ENCODE measurements at places on chromosomes 5 and 9.

GRCh38 chr5:15798006-15798405 lies 298.0 kb downstream of the FBXL7 start:
- DNase-seq = no peak

GRCh38 chr5:169757016-169757415 lies 119.9 kb downstream of the DOCK2 start:
- DNase-seq = no peak

GRCh38 chr5:68196876-68197275 lies 18.7 kb upstream of the PIK3R1 start:
- DNase-seq = no peak

DNA sequence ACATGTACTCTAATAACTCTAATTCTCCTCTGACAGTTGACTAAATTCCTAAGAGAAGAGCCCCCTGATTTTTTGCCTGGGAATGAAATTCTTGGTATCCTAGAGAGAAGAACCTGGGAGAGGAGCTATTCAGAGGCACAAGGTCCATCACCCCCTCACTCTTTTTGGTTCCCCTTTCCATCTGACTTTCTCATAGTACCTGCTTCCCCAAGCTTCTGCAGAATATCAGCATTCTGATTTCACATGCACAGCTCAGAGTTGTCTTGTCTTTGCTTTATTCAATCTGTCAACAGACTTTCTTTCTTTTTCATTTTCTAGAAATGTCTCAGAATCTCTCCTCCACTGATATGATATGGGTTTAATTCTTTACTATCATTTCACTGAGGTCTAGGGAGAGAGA lies 141.5 kb upstream of the FBXL17 start:
- DNase-seq = no peak

GRCh38 chr5:36215910-36216309 lies 25.8 kb downstream of the NADK2 start:
- DNase-seq = no peak

- DNase-seq = no peak
Measured at GRCh38 chr9:37036776-37037502, 2.9 kb upstream of the PAX5 start.

GRCh38 chr5:140338908-140339307 lies 7.5 kb downstream of the HBEGF start:
- no peak for DNase-seq

GRCh38 chr5:126794157-126794828 lies 17.4 kb downstream of the LMNB1 start:
- no peak for DNase-seq

DNA sequence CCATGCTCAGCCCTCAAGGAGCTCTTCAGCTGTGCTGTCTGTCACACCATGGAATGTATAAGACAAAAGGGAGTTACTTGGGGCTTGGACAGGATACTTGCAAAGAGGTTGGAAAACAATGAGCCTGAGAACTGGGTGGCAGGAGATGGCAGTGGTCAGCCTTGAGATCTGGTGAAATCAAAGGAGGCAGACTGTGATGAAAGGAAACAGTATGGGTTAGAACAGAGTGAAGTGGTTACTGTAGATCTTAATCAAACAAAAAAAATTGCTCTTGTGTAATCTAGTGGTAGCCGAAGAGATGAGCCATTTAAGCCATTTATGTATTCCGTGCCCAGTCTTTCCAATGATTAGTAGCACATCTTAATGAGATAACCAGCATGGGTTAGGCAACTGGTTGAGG lies 142.2 kb downstream of the SV2C start:
- DNase-seq = no peak

- DNase-seq = no peak
Measured at GRCh38 chr5:75496026-75496425, 15.4 kb downstream of the CERT1 start.

- no peak for DNase-seq
Measured at GRCh38 chr5:177995691-177996595, at the start of gene PROP1. Gene PROP1 (minus strand): TSS chr5:177996242. CDS start chr5:177995933, 309 bp downstream.

- no peak for DNase-seq
Measured at GRCh38 chr5:113663879-113664541, 150.5 kb downstream of the YTHDC2 start.

DNA sequence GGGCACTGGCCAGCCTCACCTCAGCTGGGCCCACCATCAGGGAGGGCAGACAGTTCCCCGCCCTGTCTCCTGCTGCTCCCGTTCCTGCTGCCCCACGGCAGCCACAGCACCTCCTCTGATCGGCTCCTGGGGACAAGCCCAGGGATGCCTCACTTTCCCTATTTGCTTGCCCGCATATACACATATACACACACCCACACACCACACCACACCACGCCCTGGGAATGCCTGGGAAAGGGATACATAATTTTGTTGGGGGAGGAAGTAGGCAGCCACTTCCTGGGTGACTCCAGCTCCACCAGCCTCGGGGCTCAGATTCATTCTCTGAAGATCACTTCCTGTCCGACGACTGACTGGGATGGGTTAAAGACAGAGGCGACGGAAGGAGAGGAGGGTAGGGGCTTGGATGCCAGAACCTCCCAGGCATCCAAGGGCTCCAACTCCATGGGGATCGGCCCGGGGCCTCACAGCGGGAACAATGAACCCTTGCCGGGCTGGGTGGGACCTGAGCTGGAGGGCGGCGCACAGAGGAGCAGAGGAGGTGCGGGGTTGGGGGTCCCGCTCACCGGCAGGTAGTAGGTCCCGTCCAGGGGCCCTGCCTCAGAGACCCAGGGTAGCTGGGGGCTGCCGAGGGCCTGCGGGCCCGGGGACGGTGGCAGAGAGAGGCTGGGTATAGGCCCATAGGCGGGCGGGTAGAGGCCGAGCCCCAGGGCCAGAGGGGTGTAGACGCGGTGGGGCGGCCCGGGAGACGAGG lies 2.0 kb upstream of the MZB1 start:
- DNase-seq = no peak

DNA sequence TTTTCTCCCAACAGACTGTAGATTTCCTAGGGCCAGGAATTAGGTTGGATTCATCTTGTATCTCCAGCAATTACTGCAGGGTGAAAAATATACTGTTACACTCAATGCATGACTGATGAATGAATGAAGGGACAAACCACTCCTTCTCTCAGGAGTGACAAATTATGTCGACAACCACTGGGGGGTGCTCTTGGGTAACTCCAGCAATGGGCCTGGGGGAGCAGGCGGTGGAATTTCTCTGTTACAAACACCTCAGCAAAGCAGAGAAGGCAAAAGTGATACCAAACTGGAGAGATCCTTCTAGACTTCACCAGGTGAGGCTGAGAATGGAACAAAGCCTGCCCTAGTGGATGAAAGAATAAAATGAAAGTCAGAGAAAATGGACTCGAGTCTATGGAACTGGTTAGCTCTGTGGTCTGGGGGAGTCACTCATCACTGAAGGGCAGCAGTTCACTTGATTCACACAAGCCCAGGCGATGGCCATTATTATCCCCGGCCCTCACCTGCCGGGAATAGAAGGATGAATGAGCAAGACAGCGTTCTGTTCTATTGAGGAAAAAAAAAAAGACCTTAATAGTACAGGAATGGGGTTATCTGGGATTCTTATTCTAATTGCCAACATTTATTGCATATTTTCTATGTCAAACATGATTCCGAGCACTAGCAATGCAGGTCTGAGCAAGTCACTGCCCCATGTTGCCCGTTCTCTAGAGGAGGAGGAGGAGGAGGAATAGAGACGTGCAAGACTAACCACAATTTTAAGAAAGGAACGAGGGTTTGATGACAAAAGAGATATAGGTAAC lies 341.1 kb downstream of the ASTN2 start:
- no peak for DNase-seq

- DNase-seq = no peak
Measured at GRCh38 chr9:94874316-94874715, 147.8 kb downstream of the AOPEP start.

DNA sequence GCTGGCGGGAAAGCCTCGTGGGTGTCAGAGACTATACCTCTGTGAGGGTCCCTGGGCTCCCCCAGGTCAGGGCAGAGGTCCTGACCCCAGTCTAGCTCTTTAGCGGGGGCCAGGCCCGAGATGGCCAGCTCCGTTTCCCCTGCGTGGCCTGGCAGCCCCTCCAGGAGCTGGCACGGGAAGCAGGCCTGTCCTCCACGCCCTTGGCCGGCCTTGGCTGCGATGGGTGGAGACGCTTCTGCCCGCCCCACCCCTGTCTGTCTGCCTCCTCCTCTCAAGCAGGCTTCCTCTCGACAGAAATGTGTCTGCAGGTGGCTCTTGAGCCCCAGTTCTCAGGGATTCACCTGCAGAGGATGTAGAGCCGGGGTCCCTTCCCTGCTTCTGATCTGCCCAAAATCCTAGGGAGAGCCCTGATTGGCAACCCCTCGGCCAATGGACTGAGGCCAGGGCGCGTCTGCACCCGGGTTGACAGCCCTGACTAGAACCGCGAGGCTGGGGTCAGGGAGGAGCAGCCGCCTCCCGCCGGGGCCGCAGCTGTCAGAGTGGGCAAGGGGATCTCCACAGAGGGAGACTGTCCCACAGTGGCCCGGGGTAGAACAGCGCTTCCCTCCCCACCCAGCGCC lies 2.6 kb upstream of the GRIN1 start:
- DNase-seq = no peak

GRCh38 chr9:36905101-36906066 lies 128.7 kb downstream of the PAX5 start:
- no peak for DNase-seq

- no peak for DNase-seq
Measured at GRCh38 chr9:10005206-10005605, 607.6 kb downstream of the PTPRD start.

DNA sequence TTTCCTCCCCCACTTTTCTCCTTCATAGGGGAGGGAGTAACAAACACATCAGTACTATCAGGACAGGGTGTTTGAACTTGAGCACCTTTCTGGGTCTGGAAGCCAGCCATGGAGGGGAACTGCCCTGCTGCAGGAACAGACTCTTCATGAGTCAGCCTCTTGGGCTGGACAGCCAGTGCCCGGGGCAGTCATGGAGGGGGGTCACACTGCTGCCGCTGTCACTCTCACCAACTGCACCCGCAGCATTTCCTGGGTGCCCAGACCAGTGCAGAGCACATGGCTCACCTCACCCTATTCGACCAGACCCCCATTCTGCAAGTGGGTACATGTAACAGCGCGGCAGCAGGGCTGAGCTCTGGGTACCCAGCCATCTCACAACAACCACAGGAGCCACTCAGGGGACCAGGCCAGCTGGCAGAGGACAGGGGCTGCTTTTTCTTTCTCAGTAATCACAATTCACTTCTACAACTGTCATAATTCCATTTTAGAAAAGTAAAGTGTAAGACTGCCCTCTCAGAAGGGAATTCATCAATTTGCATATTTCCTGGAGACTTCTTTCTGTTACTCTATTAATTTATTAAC lies 118.4 kb downstream of the CTNND2 start:
- DNase-seq = no peak

- DNase-seq = no peak
Measured at GRCh38 chr9:93645149-93645889, 68.9 kb downstream of the PHF2 start.

DNA sequence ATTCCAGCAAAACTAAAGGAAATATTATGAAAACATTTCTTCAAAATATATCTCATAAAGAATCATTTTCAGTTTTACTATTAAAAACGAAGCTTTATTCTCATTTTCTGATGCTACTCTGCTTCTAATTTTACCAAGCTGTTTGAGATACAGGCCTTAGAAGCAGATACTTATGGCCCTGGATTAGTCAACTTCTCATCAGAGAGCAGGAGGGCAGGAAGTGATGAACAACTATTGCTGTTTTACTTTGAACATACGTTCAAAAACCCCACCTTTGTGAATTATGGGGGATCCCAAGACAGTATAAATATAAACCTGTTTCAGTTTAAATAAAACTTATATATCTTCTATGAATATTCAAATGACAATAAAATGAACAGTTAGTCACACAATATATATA lies 16.0 kb downstream of the MPDZ start:
- no peak for DNase-seq

DNA sequence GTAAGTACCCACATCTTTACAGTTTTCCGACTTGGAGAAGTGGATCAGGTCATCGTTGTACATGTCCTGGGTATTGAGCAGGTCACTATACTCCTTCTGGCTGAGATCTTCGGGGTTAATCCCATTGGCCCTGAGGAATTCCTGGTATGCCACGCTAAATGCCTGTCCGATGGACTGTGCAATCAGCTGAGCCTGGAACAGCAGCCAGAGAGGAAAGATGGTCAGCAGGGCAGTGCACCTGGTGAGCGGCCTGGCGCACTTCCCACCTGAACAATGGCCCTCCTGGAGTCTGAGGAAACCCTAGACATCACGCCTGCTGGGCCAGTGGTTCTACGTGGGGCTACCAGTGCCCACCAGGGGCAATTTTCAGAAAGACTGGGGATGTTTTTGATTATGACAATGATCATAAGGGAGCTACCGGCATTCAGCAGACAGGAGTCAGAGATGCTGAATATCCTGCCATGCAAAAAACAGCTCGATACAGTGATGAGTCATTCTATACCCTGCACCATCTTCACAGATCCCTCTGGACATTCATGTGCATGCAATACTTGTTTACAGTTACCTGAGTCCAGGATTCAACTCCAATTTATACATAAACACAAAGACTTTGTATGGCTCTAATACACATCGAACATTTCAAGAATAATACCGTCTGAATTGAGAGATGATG lies 127.2 kb downstream of the ENTREP1 start:
- DNase-seq = no peak

DNA sequence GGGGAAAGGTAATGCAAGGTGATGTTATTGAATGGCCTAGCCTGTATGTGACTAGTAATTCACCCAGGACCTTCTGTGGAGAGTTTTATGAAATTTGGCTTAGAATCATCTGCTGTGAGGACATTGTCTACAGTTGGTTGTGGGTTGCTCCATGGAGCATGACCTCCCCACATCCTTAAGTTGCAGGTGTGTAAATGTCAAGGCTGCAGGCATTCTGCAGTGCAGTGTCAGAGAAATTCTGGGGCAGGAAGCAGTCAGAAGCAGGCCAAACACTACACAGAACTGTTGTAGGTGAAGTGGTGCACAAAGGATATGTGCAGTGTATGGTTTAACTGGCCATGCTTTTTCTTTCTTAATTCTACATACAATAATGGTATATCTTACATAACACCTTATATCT lies 588.3 kb downstream of the EBF1 start:
- DNase-seq = no peak

DNA sequence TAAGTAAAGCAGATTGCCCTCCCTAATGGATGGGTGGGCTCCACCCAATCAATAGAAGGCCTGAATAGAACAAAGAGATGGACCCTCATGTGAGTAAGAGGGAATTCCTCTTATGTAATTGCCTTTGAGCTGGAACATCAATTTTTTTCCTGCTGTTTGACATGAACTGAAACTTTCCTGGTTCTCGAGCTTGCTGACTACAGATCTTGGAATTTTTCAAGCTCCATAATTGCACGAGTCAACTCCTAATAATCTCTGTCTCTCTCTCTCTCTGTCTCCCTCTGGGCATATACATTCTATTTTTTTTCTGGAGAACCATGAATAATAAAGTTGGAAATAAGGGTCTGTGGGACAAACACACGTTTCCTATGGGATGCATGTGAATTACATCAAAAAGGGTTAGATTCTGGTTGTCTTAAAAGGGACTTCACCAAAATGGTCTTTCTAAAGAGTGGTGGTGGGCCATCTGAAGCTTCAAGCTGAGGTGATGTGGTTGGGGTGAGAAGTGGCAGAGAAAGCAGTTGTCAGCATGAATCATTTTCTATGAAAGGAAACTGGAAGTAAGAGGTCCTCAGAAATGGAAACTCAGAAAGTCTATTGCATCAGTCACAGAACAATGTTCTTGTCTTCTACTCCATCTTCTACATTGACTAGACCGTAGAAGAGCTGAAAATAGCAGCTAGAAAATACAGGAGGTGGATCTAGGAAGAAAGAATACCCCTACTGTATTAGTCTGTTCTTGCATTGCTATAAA lies 47.0 kb upstream of the HOMER1 start:
- DNase-seq = no peak
